ENCODE measurements at places on chromosomes 3 and 15. TPM values are rescaled to one million over a fixed set of nuclear protein-coding genes. Genes with fewer than 3 reads are reported as not detected.

The CHRFAM7A gene
- not detected for total RNA-seq

The ATP13A5 gene
- total RNA-seq = not detected

The CPN2 gene
- total RNA-seq = not detected

The KLHL6 gene
- under 0.01 TPM for total RNA-seq

The WDR48 gene
- 16.9 TPM for total RNA-seq

The SNX22 gene
- 0.40 TPM for total RNA-seq

The TMEM212 gene
- total RNA-seq = not detected

The CCRL2 gene
- 0.39 TPM for total RNA-seq

The CFAP161 gene
- not detected for total RNA-seq

The NRROS gene
- total RNA-seq = 0.52 TPM

The CCDC39 gene
- not detected for total RNA-seq

The P2RY1 gene
- 8.8 TPM for total RNA-seq

The MOBP gene
- not detected for total RNA-seq

The THPO gene
- 0.56 TPM for total RNA-seq

The C3orf80 gene
- total RNA-seq = not detected

The ZBTB47 gene
- 9.3 TPM for total RNA-seq

The LARP6 gene
- total RNA-seq = 69.3 TPM

The ACKR4 gene
- total RNA-seq = not detected

The HRG gene
- total RNA-seq = not detected

The FANCD2OS gene
- not detected for total RNA-seq

The EPM2AIP1 gene
- 5.2 TPM for total RNA-seq

The RETNLB gene
- not detected for total RNA-seq

The IFT80 gene
- total RNA-seq = 31.5 TPM

The BNC1 gene
- 2.3 TPM for total RNA-seq

The CACNA2D2 gene
- total RNA-seq = 0.08 TPM

The TM6SF1 gene
- total RNA-seq = 7.5 TPM

The MUSTN1 gene
- not detected for total RNA-seq

The ST3GAL6 gene
- total RNA-seq = 1.7 TPM

The PDCD7 gene
- 27.1 TPM for total RNA-seq

The GPR15 gene
- not detected for total RNA-seq

The UNC45A gene
- total RNA-seq = 43.2 TPM

All from epithelial cell of alveolus of lung (primary cell).